ENCODE measurements at places on chromosomes 4 and X.

DNA sequence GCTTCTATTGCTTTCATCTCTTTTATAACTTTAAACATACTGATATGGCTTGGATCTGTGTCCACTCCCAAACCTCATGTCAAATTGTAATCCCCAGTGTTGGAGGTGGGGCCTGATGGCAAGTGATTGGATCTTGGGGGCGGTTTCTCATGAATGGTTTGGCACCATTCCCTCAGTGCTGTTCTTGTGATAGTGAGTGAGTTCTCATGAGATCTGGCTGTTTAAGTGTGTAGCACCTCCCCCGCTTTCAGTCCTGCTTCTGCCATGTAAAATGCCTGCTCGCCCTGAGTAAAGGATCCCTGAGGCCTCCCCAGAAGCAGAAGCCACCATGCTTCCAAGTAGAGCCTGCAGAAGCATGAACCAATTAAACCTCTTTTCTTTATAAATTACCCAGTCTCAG lies 17.7 kb downstream of the MND1 start:
- DNase-seq = no peak

GRCh38 chrX:34884817-34885216 lies 57.8 kb upstream of the FAM47B start:
- peak; percentile 78 for DNase-seq

- DNase-seq = peak; percentile 48
Observed at GRCh38 chr4:53015681-53016080, 153.6 kb downstream of the RASL11B start.

GRCh38 chr4:128862608-128863311 lies 53.3 kb downstream of the JADE1 start:
- peak; percentile 17 for DNase-seq

DNA sequence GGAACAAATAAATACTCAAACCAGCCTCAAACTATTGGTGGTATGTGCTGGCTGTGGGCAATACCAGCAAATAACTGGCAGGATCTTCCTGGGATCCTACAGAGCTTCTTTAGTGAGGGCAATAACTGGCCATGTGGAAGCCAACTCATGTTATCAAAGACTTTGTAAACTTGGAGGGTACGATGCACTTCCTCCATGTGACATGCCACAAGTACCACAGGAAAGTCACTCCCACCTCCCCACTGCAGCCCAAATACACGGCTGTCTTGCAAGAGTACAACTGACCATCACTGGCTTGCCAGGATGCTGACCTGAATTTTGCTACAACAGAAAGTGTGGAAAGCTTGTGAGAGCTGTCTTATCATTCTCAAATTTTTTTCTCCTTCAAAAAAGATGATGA lies 93.3 kb upstream of the MAML3 start:
- no peak for DNase-seq

DNA sequence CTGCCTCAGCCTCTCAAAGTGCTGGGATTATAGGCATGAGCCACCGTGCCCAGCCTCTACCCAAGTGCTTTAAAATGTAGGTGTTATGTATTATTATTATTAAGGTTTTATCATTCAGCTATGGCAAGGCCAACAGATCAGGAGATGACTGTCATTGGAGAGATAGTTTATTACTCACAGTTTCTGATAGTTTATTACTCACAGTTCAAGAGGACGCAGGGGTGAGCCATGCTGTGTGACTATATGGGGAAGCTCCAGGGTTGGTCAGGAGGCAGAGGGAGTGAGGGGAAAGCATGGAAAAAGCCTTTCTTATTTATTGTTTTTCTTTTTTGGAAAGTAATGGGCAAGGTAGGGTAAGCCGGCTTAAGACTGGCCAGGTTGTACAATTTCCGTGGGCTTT lies 25.4 kb upstream of the ARSD start:
- DNase-seq = peak; percentile 8
